ENCODE measurements at places on chromosomes 12 and 14.

DNA sequence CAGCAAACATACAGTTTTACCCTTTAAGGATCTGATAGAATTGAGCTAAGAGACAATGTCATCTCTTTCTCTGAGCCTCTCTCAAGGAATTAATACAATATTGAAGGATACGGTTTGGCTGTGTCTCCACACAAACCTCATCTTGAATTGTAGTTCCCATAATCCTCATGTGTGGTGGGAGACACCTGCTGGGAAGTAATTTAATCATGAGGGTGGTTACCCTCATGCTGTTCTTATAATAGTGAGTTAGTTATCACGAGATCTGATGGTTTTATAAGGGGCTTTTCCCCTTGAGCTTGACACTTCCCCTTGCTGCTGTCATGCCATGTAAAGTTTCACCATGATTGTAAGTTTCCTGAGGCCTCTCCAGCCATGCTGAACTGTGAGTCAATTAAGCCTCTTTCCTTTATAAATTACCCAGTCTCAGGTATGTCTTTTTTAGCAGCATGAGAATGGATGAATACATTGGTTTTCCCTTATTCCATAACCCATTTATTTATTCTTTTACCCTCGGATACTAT is 47.6 kb downstream of the TMEM30B start:
- DNase-seq = no peak

DNA sequence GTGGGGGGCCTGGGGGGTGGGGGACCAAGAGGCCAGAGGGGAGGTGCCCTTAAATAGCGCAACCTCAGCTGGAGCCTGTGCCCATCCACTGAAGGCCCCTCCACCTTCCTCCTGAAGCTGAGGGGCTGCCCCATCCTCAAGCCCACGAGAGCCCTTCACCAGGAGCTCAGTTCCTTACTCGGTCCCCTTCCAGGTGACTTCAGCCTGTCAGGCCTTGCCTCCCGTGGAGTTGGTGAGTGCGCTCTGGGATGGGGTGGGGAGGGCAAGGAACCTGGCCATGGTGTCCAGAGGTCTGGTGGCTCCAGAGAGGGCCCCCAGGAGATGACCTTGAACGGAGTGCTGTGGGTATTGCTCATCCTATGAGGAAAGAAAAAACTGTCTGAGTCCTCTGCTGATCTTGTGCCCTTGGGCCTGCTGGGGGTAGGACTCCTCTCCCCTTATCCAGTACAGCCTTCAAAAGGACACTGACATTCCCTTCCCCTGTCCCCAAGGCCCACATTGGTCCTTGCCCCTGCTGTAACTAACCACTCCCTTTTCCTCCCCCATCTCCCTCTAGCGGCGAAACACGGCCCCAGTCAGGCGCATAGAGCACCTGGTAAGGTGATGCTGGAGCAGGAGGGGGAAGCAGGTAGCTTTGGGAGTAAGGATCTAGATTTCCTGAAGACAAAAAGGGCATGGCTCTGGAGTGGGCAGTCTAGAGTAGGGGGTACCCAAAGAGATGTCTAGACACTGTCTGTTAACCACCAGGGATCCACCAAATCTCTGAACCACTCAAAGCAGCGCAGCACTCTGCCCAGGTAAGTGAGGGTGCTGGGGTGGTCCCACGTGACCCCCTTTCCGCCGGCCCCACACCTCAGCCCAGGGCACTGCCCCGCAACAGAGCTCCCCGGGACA is 3.6 kb downstream of the TNS2 start:
- DNase-seq = peak; percentile 81

DNA sequence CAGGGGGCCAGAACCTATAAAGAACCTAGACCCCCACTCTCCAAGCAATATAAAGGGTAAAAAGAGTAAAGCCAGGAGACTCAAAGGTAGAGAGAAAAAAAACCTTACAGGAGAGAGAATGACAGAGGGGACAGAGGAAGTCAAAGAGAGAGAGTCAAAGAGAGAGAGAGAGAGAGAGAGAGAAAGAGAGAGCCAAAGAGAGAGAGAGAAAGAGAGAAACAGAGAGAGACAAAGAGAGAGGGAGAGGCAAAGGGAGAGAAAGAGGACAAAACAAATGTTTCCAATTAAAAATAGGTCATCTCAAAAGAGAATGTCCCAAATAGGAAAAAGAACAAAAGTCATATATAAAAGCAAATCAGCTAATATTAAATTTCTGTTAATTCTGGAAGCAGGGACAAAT is 251.5 kb downstream of the DPY19L2 start:
- DNase-seq = no peak

GRCh38 chr12:4796694-4797482 is 76.7 kb downstream of the GALNT8 start:
- no peak for DNase-seq

- DNase-seq = no peak
These were observed 4.3 kb upstream of the ASB2 start for GRCh38 chr14:93980456-93981201.
